ENCODE measurements at places on chromosomes 12 and 14.

DNA sequence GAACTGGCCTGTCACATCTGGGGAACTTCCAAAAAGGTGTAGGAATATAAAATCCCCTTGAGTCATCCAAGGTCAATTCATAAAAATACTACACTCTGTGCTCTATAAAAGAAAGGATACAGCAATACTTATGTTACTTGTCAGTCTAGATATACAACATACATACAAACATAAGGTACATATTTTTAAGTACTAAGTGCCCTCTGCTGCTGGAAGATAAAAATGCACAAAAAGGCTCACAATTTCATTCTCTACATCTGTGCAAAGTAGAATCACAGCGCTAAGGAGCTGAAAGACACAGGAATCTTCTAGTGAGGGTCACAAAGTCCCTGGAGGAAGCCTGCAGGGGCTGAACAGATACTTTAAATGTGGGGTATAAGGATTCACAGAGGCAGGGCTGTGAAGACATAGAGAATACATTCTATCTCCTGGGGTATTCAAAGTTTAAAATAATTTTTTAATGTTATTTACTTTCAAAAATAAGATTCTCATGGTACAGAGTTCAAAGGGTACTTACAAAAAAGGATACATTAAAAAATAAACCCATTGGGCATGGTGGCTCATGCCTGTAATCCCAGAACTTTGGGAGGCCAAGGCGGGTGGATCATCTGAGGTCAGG is 10.2 kb upstream of the GOLGA5 start:
- DNase-seq: no peak

DNA sequence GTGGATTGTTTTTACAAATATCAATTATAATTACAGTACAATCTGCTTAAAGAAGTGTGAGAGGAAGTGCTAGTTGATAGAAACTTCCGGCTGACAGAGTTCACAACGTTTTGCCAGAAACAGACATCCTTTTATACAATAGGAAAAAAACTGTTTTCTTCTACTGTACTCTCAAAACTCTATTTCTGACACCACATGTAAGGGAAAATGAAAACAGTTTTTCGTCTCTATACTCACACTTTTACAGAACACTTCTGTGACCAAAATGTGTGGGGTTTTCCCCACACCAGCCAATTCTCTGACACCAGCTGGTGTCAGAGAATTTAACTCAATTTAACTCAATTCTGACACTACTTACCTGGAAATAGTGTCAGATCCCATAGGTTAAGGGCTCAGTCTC is 24.2 kb upstream of the HIF1A start:
- peak; percentile 16 for DNase-seq

- no peak for DNase-seq
Observed at GRCh38 chr14:30369502-30370180, 189.3 kb upstream of the G2E3 start.

- DNase-seq: peak; percentile 79
Observed at GRCh38 chr12:11500188-11500860, 105.0 kb upstream of the PRB2 start.

DNA sequence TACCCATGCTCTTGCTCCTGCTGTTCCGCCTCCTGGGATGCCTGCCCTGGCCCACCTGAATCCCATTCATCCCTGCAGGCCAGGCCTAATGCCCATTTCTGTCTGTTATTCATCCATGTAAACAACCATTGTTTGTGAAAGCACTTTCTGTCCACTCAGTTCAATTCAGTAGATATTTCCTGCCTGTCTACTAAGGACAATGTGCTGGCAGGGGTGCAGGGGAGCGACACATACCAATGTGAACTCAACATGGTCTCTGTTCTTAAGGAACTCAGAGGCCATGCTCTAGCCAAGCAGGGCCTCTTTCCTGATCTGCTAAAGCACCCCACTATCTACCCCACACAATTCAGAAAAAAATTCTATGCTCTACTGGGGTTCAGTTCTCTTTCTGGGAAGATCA is 88.5 kb upstream of the ZFP36L1 start:
- no peak for DNase-seq

- no peak for DNase-seq
Observed at GRCh38 chr14:97156705-97157104, 359.5 kb downstream of the VRK1 start.

DNA sequence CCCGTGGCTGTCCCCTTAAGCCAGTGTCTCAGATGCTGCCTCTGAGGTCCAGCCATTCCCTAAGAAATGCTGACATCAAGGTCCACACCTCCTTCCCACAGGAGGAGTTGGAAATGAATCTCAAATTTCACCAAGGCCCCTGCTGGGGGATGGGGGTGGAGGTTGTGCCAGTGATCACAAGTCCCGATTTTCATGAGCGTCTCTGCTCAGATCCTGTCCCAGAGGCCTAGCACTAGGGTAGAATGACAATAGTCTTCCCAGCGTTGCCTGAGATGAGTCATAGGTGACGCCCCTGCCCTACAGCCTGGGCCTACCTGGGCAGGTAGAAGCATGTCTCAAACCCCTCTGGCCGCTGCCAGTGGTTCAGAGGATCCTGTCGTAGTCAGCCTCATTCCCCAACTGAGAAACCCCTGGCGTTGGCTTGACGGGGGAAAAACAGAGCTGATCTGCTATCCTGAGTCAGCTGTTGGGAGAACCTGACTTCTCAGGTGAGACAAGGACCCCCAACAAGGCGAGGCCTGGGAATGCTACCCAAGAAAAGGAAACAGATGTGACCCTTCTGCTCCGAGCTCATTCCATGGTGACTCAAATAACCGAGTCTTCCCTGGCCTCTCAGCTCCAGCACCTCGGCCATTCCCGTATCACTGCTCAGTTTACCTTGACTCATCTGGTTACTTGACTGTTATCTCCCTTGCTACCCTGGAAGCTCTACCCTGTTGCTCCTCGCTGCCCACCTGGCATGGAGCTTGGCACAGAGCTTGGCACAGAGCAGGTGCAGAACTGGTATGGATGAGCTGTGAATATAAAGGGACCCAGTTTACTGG is 21.8 kb upstream of the SPPL3 start:
- DNase-seq: no peak

DNA sequence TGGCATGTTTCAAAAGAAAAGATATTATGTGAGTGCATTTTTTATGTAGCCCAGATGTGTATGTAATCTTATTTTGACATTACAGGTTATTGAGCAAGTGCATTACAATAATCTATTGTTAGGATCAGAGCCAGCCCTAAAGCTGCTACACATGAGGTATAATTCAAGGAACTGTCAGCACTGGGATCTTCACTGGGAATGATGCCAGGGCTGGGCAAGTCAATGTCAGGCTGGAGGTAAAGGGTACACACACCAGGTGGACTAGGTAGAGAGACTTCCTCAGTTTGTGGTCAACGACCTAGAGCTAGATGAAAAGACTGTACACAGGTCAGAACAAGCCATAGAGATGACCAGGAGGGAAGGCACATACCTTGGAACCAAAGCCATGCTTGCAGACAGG is 15.4 kb downstream of the TRIM9 start:
- DNase-seq: no peak

- DNase-seq: no peak
Observed at GRCh38 chr12:38155526-38156496, 160.8 kb upstream of the ALG10B start.

- DNase-seq: no peak
Observed at GRCh38 chr14:29045237-29045636, 278.6 kb downstream of the FOXG1 start.

DNA sequence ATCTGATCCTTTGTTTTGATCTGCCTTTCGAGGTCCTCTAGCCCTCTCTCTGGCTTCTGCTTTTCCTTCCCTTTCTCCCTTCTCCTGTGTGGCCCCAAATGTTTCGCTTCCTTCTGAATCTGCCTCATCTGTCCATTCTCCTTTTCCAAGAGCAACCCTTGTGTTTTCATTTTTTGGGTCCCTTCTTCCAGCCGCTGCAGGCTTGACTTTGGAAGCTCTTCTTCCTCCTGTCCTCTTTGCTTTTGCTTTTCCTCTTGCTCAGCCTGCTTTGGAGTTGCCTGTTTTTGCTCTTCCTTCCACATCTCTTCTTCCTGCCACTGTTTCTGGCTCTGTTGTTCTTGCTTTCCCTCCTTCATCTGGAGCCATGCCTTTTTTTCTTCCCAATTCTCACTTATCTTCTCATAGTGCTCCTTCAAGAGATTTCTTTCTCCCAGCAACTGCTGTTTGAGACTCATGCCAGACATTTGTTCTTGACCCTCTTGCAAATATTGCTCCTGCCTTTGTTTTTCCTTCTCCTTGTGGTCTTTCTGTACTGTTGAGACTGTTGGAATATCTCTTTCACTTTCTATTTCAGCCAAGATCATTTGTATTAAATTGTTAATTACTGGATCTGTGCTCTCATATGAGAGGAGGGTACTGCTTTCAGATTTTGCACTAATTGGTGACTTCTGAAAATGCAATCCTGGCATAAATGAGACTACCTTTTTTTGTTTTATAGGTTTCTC is 42.4 kb downstream of the FAM186A start:
- DNase-seq: no peak

GRCh38 chr12:122123051-122123760 is 44.6 kb downstream of the MLXIP start:
- DNase-seq: peak; percentile 71

GRCh38 chr14:53630336-53630735 is 326.3 kb downstream of the BMP4 start:
- no peak for DNase-seq

DNA sequence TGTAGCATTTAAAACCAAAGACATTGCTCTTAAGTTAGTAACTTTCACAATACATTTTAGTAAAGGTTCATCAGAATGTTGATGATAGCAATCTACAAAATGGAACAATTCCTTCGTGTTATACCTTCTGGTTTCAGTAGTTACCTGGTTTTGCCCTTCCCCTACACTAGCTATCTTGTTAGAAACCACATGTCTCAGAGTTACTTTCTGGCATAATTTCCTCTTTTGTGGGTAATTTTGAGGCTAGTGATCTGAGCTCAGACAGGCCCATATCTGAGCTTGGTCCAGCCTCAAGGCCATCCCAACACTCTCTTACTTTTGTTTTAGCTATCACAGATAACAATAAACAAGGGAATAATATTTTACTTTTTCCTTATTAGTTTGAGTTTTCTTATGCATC is 196.9 kb downstream of the KITLG start:
- DNase-seq: no peak

DNA sequence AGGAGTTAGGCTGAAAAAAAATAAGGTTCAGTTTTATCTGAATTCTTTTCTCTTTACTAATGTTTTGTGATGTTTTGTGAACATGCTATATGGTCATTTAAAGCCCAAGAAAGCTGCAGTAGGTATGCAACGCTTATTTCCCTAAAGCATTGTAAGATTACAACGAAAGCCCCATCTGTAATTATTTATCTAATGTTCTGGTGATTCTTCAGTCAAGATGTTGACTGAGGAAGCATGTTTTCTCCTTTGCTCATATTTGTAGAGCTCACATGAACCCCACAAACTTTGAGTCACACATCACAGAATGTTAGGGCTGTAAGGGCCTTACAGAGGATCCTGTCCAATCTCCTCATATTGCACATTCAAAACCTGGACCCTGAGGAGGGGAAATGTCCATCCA is 3.2 kb upstream of the TUBA1C start:
- no peak for DNase-seq

DNA sequence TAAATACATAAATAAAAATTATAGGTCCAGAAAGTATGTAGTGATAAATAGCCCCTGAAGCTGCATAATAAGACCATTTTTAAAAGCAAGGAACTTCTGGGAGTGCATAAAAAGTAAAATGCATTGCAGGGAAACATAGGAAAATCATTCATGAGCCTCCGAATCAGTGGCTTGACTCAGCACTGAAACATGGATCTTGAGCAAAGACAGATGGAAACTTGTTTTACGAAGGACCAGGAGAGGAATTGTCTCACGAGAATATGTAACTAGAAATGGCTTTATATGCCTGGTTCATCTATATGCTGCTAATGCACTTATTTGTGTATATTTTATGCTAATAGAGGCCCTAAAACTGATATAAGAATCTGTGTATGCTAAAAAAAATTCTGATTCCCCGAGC is 14.7 kb downstream of the TMEM30B start:
- no peak for DNase-seq

DNA sequence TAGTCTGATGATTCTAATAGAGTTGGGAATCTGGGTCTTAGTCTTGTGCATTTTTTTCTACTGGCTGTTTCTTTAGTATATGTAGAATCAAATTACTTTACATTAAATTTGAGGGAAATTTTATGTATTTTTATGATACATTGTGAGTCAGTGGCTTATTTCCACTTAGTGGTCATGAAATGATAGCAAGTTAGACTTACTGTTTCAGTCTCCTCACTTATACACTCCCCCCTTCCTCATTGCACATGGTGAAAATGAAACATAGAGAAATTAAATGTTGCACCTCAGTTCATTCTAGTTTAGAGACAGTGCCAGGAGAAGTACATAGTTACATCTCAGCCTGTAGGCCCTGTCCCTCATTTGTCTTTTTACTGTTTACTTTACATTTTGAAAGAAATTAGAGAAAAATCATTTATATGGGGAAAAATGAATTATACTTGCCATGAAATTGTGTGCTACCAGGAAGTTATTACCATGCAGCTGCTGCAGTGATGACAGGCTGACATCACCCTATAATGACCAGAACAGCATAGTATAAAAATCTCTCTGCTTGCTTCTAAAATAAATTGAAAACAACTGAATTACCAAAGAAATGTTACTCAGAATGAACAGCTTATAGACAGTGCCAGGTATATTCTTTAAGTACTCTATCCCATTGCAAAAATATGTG is 113.2 kb downstream of the TRMT5 start:
- DNase-seq: no peak

- DNase-seq: no peak
Observed at GRCh38 chr12:93978553-93978952, 169.8 kb upstream of the PLXNC1 start.

DNA sequence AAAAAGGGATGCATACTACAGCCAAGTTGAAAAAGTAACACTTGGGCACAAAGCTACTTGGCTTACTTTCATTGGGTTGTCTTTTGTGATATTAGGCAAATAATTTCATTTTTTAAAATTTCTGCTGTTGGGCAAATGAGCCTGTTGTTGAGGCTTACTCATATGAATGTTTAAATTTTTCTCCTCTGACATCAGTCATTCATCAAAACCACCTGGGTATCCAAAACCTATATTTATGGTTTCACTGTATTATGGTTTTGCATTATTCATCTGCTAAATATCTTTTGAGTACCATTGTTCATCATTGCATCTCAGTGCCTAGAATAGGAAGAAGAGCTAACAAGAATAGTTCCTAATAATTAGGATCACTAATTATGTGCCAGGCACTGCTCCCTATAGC is 28.1 kb downstream of the DYRK2 start:
- DNase-seq: no peak

DNA sequence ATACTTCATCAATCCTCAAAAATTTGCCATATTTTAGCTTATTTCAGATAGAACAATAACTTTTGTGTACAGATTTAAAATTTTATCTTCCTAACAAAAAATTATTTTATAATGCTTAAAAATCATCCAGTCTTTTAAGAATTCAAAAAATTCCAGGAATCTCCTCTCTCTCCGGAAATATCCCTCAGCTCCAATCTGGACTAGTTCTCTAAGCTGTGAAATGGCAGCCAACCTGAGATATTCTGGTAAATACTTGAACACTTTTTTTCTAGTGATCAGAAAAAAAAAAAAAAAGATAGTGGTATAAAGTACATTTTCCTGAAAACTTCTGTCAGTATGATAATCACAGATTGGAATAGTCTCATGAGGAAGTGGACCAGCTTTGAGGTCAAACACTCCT is 57.6 kb downstream of the SSPN start:
- no peak for DNase-seq

Measured in stimulated activated naive CD8-positive, alpha-beta T cell treated with anti-CD3 and anti-CD28 coated beads, Interleukin-15, amount 100 ng/mL, for 72 hours (primary cell).